Effector memory CD4-positive, alpha-beta T cell (primary cell): ENCODE measurements at places on chromosomes 4 and X.

- no peak overlapping the region for H3K4me3 ChIP-seq
- no peaks in the 10 kb centered on the region for H3K36me3 ChIP-seq
- no peaks in the 10 kb centered on the region for H3K27me3 ChIP-seq
- no peaks in the 10 kb centered on the region for H3K4me1 ChIP-seq
- DNase-seq: no peak
These were observed 103.5 kb upstream of the PLAC1 start for GRCh38 chrX:134761788-134762187.

DNA sequence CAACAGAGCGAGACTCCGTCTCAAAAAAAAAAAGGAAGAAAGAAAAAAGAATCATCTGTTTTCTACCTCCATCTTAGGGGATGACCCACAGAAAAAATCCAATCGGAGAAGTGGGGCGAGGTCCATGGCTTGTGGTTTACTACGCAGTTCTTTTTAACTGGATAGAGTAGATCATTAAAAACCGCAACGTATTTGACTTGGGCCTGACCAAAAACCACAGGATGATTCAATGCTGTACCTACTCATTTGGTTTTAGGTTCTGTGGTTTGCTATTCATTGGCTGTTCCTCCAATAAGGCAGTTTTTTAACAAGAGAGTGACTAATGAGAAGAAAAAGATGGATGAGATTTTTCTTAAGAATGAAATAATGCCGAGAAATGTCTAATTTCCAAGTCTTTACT is 83.7 kb downstream of the FREM3 start:
- H3K27ac ChIP-seq: no peak overlapping the region
- no peak for DNase-seq
- no peaks in the 10 kb centered on the region for H3K36me3 ChIP-seq
- no peaks in the 10 kb centered on the region for H3K27me3 ChIP-seq
- H3K4me1 ChIP-seq: no peaks in the 10 kb centered on the region

DNA sequence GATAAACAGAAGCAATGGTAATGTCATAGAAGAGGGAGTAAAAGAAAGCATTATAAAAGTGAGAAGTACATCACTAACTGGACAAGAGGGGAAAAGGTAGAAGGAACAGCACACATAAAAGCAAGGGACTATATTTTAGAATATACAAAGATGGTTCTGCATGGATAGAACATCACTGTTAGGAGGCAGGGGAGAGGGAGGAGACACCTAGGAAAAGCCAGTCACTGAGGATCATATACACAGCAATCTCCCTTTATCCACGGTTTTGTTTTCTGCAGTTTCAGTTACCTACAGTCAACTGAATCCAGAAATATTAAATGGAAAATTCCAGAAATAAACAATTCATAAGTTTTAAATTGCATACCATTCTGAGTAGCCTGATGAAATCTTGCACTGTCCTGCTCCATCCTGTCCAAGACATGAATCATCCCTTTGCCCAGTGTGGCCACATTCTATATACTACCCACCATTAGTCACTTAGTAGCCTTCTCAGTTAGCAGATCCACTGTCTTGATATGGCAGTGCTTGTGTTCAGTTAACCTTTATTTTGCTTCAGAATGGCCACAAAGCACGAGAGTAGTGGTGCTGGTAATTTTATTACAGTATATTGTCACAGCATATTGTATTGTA is 74.2 kb downstream of the PPA2 start:
- H3K36me3 ChIP-seq: peaks cover 8% of the 10 kb centered on the region
- no peaks in the 10 kb centered on the region for H3K27me3 ChIP-seq
- H3K27ac ChIP-seq: no peak overlapping the region
- H3K4me3 ChIP-seq: no peak overlapping the region
- H3K4me1 ChIP-seq: no peaks in the 10 kb centered on the region
- no peak for DNase-seq

GRCh38 chr4:4888695-4889094 is 29.2 kb downstream of the MSX1 start:
- no peaks in the 10 kb centered on the region for H3K36me3 ChIP-seq
- no peak overlapping the region for H3K4me3 ChIP-seq
- no peaks in the 10 kb centered on the region for H3K4me1 ChIP-seq
- H3K27ac ChIP-seq: no peak overlapping the region
- H3K27me3 ChIP-seq: peaks cover 4% of the 10 kb centered on the region
- no peak for DNase-seq

GRCh38 chrX:3462166-3462508 is 115.7 kb upstream of the MXRA5 start:
- H3K36me3 ChIP-seq: no peaks in the 10 kb centered on the region
- no peaks in the 10 kb centered on the region for H3K4me1 ChIP-seq
- H3K27me3 ChIP-seq: no peaks in the 10 kb centered on the region
- H3K4me3 ChIP-seq: no peak overlapping the region

DNA sequence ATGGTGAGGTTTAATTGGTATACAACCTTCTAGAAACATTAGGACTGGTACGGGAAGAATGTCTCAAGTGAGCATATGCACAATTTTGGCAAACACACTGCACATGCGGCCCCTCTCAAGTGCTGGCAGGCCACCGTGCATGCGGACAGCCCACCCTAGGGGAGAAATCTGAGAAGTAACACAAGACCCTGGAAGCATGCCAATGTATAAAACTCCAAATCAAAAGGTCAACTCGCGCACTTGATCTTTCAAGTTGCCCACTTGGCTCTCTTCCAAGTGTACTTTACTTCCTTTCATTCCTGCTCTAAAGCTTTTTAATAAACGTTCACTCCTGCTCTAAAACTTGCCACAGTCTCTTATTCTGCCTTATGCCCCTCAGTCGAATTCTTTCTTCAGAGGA is 488.3 kb downstream of the CFAP47 start:
- H3K36me3 ChIP-seq: no peaks in the 10 kb centered on the region
- no peaks in the 10 kb centered on the region for H3K4me1 ChIP-seq
- H3K27me3 ChIP-seq: no peaks in the 10 kb centered on the region
- no peak overlapping the region for H3K4me3 ChIP-seq

- no peaks in the 10 kb centered on the region for H3K4me1 ChIP-seq
- H3K36me3 ChIP-seq: no peaks in the 10 kb centered on the region
- DNase-seq: no peak
- H3K27ac ChIP-seq: no peak overlapping the region
These were observed 324.1 kb downstream of the TLL1 start for GRCh38 chr4:166197166-166197565.

DNA sequence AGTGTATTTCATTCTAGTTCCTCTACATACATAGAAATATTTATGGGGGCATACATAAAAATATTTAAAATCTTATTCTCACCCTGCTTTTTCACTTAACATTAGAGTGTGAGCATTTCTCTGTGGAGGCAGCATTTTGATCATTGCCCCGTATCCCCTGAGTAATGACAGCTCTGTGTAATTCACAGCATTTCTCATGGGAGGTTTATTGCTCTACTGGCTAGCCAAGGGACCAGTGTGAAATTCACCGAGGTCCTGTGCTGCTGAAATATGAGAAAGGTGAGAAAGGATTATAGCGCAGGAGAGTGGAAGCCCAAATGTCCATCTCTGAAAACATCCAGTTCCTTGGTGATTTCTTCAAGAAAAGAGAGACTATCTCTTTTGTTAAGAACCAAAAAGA is 22.9 kb downstream of the PDGFC start:
- H3K36me3 ChIP-seq: no peaks in the 10 kb centered on the region
- no peaks in the 10 kb centered on the region for H3K4me1 ChIP-seq
- no peak overlapping the region for H3K4me3 ChIP-seq
- no peak for DNase-seq
- H3K27me3 ChIP-seq: no peaks in the 10 kb centered on the region
- H3K27ac ChIP-seq: no peak overlapping the region

DNA sequence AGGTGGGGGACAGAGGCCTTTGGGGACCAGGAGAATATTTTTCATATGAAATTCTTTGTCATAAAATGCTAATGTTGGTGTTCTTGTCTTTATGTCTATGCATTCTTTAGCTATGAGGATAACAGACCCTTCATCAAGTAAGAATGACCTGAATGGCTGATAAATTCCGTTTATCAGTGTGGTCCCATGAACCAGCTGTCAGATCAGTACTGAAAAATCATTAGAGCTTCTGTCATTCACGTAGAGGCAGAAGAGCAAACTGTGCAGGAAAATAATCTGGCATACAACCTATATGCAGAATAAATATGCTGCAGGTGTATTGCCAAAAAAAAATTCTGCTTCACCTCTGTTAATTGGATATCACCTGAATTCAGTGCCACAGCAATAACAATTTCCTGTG is 828.6 kb downstream of the ADGRL3 start:
- H3K4me3 ChIP-seq: no peak overlapping the region
- H3K4me1 ChIP-seq: no peaks in the 10 kb centered on the region
- H3K27ac ChIP-seq: no peak overlapping the region
- no peaks in the 10 kb centered on the region for H3K36me3 ChIP-seq

- H3K36me3 ChIP-seq: no peaks in the 10 kb centered on the region
- H3K27ac ChIP-seq: no peak overlapping the region
- no peak for DNase-seq
- H3K27me3 ChIP-seq: no peaks in the 10 kb centered on the region
- no peaks in the 10 kb centered on the region for H3K4me1 ChIP-seq
- H3K4me3 ChIP-seq: no peak overlapping the region
These were observed 81.0 kb upstream of the KLF3 start for GRCh38 chr4:38582889-38583470.

- no peak overlapping the region for H3K4me3 ChIP-seq
- H3K4me1 ChIP-seq: peaks cover 37% of the 10 kb centered on the region
- no peak overlapping the region for H3K27ac ChIP-seq
- no peaks in the 10 kb centered on the region for H3K36me3 ChIP-seq
These were observed 190.6 kb upstream of the LEF1 start for GRCh38 chr4:108359130-108359985.

GRCh38 chrX:126670258-126670657 is 117.6 kb upstream of the DCAF12L1 start:
- H3K27me3 ChIP-seq: no peaks in the 10 kb centered on the region
- no peak overlapping the region for H3K27ac ChIP-seq
- DNase-seq: no peak
- no peak overlapping the region for H3K4me3 ChIP-seq
- no peaks in the 10 kb centered on the region for H3K36me3 ChIP-seq
- H3K4me1 ChIP-seq: no peaks in the 10 kb centered on the region

DNA sequence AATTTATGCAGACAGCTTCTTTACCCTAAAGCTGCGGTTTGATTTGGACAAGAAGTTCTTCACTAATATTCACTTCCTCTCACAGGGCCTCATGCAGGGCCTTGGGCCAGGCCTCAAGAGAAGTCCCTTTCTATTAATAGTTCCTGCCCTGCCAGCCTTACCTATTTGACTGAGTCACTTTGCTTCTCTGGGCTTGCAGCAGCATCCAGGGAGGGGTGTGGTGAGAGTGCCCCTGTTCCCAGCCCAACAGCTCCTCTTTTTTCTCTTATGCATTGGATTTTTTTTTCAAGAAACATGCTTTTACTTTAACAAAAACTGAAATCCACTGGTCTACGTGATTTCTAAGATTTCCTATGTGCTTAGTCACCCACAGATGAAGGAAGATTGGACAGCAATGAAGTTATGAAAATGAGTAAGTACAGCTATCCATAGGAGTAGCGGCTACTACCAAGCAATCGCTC is 26.7 kb downstream of the FAM156B start:
- H3K4me1 ChIP-seq: peaks cover 4% of the 10 kb centered on the region
- no peak overlapping the region for H3K4me3 ChIP-seq
- H3K27me3 ChIP-seq: no peaks in the 10 kb centered on the region
- H3K36me3 ChIP-seq: no peaks in the 10 kb centered on the region

- no peak for DNase-seq
- H3K27ac ChIP-seq: no peak overlapping the region
- H3K36me3 ChIP-seq: no peaks in the 10 kb centered on the region
- no peaks in the 10 kb centered on the region for H3K27me3 ChIP-seq
- no peaks in the 10 kb centered on the region for H3K4me1 ChIP-seq
These were observed 502.7 kb upstream of the SMIM31 start for GRCh38 chr4:164251257-164251656.

DNA sequence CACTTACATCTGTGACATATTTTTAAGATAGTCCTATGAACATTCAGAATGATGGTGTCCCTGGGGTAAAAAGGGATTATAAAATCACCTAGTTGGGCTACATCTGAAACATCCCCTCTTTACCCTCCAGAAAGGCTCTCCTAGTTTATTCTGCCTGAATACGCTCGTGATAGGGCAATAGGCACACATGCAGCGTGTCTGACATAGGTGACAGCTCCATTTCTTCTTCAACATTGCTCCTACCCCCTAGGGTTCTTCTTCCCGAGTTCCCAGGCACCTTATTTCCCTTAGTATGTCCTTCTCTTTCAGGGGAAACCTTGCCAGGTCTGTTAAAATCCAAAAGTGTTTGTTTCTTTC is 27.1 kb upstream of the CFAP299 start:
- H3K27me3 ChIP-seq: peaks cover 2% of the 10 kb centered on the region
- H3K36me3 ChIP-seq: no peaks in the 10 kb centered on the region

GRCh38 chr4:168570466-168570865 is 73.6 kb downstream of the PALLD start:
- H3K27me3 ChIP-seq: no peaks in the 10 kb centered on the region
- no peak overlapping the region for H3K4me3 ChIP-seq
- H3K4me1 ChIP-seq: no peaks in the 10 kb centered on the region
- no peak for DNase-seq
